ENCODE measurements at places on chromosomes 2 and 18.

- no peak for DNase-seq
Observed at GRCh38 chr2:204663816-204664425, 118.6 kb downstream of the PARD3B start.

- DNase-seq: no peak
Observed at GRCh38 chr2:121650315-121650930, 1.2 kb upstream of the CLASP1 start.

- no peak for DNase-seq
Observed at GRCh38 chr2:143575340-143575739, 446.1 kb downstream of the ARHGAP15 start.

DNA sequence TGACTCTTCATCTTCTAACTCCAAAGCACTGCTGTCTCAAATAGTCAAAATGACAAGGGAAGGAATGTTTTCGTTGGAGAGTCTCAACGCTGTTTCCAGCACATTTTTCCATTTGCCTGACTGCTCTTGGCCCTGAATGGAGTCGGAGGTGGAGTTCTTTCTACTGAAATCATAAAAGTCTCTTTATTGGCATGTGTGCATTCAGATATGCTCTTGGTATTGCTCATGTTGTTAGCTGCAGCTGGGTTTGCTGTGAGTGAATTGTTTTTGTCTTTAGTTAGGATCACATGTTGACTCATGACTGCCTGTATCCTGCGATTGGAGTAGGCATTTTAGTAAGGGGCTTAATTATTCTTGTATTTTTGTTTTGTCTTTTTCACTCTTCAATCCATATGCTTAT, 16.8 kb downstream of the TMEM17 start:
- no peak for DNase-seq

DNA sequence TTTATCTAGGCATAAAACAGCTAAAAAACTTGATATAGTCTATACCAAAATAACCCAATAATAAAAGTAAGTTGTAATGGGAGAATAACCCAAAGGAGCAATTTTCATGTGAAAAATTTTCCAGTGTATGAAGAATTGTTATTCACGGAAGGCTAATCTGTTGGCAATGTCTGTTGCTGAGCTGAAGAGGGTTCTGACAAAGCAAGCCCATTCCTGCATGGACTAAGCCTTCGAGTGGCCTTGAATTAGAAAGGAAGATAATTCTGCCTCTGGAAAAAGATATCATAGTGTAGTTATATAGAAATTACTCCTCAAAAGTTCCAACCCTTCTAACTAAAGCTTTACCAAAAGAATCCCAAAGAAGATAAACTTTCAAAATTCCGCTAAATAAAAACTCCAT, 101.5 kb downstream of the MAP2 start:
- DNase-seq: no peak

GRCh38 chr2:194491409-194492115, 1165.5 kb upstream of the SLC39A10 start:
- no peak for DNase-seq

GRCh38 chr2:159290289-159290907, 3.9 kb upstream of the WDSUB1 start:
- DNase-seq: peak; percentile 2

DNA sequence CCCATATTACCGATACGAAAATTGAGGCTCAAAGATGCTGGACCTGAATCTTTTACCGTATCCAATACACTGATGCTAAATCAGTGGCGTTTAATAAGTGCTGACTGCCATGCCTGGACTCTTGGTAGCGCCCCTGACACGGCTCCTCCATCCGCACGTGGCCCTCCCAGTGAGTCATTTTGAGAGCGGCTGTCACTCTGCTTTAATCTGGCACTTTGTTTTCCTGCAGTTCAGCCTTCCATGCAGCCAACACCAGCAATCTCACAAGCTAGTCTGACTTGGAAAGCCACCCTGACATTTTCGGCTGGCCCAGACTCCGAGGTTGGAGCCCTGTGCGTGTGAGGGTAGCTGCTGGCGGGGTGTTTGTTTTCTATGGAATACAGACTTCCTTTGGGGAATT, 155.1 kb upstream of the LMAN1 start:
- DNase-seq: no peak

DNA sequence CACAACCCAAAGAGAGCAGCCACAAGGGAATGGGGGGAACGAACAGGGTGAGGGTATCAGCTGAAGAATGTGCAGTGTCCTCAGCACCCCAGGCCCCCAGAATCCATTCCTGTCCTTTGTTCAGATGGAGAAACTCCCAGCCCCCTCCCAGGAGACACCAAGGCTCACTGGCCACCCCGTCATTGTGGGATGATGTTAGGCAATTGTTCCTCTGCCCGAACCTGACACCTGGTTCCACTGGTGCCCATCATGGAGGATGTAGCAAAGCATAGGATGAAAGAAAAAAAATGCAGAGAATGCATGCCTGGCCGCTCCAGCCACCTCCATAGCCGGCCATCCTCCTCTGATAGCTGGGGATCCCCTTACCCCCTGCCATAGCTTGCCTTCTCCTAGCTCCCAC, 197.3 kb upstream of the TWIST2 start:
- DNase-seq: no peak

- DNase-seq: no peak
Observed at GRCh38 chr2:102618452-102619413, 620 bp upstream of the SLC9A2 start.

DNA sequence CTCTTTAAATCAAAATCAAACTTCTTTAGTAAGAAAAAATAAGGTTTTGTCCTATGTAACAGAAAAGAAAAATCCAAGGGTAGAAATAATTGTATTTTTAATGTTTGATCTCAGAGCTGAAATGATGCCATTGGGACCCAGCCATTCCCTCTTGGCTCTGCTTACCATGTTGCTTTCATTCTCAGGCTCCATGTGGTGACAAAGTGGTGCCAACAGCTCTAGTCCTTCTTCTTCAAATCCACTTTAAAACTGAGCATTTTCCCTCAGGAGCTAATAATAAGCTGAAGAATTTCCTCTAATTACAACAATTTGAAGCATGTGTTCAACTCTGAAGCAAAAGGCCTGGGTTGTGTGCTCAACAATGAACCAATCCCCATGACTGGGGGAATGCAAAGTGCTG, 327.9 kb downstream of the EN1 start:
- DNase-seq: no peak

GRCh38 chr2:120734930-120735651, 577 bp upstream of the GLI2 start:
- DNase-seq: no peak

- no peak for DNase-seq
Observed at GRCh38 chr2:174080672-174081121, 115.5 kb upstream of the SP3 start.

- no peak for DNase-seq
Observed at GRCh38 chr2:44970846-44971450, 29.4 kb downstream of the SIX3 start.

DNA sequence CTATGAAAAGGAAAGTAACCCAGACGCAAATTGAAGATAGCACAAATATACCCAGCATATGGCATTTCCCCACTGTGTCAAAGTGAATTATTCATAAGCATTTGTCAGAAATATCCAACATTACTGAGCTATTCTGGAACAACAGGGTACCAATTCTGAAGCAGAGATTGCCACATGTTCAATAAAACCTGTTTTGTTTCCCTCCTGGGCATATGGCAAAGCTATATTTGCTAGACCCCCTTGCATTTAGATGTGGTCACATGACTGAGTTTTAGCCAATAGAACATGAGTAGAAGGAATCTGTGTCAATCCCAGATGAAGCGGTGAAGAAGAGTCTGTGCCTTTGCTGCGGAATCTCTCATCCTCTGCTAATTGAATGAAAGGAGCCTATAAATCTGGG, 296.4 kb upstream of the DLGAP1 start:
- DNase-seq: no peak

DNA sequence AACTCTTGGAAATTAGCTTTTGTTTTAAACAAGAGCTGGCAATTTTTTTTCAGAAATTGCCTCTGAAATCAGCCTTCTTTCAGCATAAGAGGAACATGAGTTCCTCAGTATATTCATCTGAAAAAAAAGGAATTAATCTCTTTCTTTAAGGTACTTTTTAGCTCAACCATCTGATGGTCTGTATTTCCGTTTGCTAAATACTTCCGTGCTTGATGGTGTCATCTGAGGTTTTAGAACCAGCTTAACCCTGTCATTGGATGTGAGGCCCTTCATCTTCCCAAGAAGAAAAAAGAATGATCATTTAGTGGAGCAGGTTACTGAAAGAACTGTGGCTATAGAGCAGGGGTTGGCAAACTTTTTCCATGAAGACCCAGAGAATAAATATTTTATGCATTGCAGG, 175.0 kb downstream of the TRABD2A start:
- no peak for DNase-seq

- DNase-seq: no peak
Observed at GRCh38 chr2:78020491-78020890, 498.3 kb upstream of the LRRTM4 start.
